NCI-H226 (cell line): ENCODE measurements at places on chromosomes 5 and 9.

DNA sequence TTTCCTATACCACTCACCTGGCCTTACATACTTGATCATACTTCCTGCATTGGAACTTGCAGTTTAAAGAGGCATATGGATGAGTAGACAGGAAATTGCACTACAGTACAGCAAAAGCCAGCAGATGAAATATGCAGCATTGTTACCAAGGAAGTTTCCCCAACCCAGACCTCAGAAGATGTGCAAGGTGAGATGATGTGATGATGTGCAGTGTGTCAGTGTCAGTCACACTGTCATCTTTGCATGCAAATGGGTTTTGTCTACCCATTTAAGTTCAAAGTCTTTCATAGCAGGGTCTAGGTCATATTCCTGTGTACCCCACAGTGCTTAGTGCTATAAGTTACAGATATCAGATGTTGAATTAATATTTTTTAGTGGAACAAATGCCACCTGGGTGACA is 89.3 kb upstream of the CER1 start:
- DNase-seq: no peak

- DNase-seq: no peak
Observed at GRCh38 chr9:95720496-95720895, 155.0 kb upstream of the ERCC6L2 start.

- no peak for DNase-seq
Observed at GRCh38 chr5:150499437-150499956, 8.4 kb upstream of the NDST1 start.

DNA sequence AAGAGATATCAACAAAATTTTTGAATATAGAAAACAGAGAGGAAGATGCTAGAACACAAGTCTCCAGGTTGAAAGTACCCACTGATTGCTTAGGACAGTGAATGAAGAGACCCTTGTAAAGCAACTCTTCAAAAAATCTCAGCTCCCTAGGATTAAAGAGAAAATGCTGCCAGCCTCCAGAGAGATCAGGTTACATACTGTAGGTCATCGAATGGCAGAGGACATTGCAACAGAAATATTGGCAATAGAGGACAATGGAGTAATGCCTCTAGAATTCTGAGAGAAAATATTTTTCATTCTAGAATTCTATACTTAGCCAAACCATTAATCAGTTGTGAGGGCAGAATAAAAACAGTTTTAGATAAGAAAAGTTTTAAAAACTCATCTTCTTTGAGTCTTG is 43.1 kb upstream of the ELL2 start:
- DNase-seq: no peak

DNA sequence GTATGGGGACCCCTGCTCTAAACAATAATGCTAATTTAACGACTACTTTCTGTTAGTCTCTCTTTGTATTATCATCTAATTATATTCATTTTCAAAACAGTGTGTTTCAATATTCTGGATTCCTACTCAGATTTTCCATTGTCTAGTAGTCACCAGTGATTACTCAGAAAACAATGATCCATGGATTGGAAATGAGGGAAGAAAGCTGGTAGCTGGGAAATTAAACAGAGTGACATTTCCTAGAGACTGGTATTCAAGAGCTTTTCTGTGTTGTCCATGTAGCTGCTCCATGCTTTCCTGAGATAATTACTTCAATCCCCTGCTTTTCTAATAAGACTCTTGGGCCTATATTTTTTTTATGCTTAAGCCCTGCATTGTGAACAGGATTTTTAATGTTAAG is 1862.1 kb upstream of the C9orf72 start:
- DNase-seq: no peak
